ENCODE measurements at places on chromosomes 4 and X. TPM values are rescaled to one million over a fixed set of nuclear protein-coding genes. Genes with fewer than 3 reads are reported as not detected.

Gene KLHL4
- total RNA-seq, result 20.7 TPM

Gene F8A2
- not detected for total RNA-seq

Gene CSAG1
- not detected for total RNA-seq

Gene SCML2
- total RNA-seq, result 0.38 TPM

Gene ANKRD17
- 47.0 TPM for total RNA-seq

Gene EBP
- 71.2 TPM for total RNA-seq

Gene ADH1A
- total RNA-seq, result not detected

Gene GAB3
- 1.1 TPM for total RNA-seq

Gene PPP1R2C
- not detected for total RNA-seq

Gene STBD1
- total RNA-seq, result 3.4 TPM

Gene CSAG2
- not detected for total RNA-seq

All from mesangial cell (primary cell).